Ecto neural progenitor cell (in vitro differentiated cells): ENCODE measurements at places on chromosomes 6 and 20.
A peak's percentile ranks its signal among the peaks of the same experiment; 100 is the strongest.

DNA sequence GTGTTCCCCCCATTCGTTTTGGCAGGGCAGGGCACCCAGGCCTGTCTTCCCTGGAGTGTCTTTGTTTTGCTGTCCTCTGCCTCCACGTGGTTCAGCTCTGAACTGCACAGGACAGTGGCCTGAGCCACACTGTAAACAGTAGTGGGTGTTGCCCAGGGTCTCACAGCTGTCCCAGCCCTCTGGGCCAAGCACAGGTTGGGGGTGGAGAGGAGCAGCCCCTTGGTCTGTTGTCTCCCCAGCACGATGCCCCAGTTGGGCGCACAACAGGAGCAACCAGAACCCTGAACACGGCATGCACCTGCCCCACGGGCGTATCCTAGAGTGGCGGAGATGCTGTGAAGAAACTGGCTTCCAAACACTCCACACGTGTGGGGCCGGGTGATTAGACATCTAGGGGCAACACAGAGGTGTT is 14.4 kb downstream of the CCDC167 start:
- no peak for DNase-seq

GRCh38 chr6:1482381-1483166 is 93.2 kb downstream of the FOXF2 start:
- no peak for DNase-seq

- no peak for DNase-seq
Observed at GRCh38 chr20:45701104-45701503, 734 bp upstream of the WFDC13 start.

DNA sequence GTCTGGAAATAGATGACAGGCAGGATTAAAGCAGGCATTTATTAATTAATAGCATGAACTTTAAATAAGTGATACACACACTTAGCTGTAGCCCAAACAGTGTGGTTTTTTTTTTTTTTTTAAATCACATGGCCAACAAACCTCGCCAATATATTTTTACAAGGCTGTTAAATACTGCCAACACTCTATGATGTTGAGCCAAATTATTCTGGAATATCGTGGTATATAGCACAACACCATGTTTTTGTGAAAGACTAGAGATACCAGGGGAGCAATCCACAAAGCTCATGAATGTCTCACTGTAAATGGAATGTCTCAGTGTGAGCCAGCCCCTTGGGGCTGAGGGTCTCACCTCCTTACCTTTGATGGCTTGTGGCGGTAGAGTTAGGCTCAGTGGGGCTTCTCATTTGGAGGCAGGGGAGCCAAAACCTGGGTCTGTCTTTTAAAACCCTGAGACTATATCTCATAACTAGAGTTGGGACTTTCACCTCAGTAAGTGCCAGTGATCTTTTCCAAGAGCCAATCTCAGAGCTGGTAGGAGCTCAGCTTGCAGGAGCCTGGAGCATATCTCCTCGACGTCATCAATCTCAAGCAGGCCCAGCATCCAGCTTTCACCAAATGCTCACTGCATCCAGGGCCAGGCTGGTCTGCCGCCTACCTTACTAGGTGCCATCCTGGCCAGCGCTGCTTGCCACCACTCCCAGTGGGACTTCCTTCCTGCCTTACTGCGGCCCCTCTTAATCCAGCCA is 78.5 kb upstream of the FAM184A start:
- DNase-seq = no peak

DNA sequence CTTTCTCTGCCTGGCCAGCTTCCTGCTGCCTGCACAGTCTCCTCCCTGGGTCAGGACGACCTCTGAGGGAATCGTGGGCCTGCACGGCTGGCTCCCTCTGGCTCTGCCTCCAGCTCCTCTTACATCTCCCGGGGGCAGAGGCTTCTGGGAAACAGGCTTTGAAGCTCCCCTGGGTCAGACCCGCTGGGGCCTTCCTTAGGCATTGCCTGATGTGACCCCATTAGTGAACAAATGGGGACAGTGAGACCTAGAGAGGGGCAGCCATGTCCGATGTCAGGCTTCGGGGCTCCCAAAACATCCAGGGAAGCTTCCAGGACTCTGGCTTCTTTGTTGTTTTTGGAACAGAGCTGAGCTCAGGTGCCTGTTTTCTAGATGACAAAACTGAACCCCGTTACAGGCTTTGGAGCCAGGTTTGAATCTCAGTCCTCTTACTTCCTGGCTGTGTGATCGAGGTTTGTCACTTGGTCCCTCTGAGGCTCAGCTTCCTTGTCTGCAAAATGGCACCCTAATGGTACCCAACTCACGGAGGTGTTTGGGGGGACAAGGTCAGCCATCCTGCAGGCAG is 94.3 kb downstream of the CEBPB start:
- no peak for DNase-seq

- DNase-seq = peak; percentile 87
Observed at GRCh38 chr20:956330-956951, 40.3 kb upstream of the ANGPT4 start.

GRCh38 chr6:109687271-109687761 is 3.7 kb downstream of the AK9 start:
- DNase-seq = no peak
